ENCODE measurements at places on chromosomes 3 and 15. TPM values are rescaled to one million over a fixed set of nuclear protein-coding genes. Genes with fewer than 3 reads are reported as not detected.

GRCh38 chr3:124298301-124298700 lies 306.4 kb upstream of the ROPN1 start:
- H3K36me3 ChIP-seq = no peaks in the 10 kb centered on the region
- no peak overlapping the region for H3K4me3 ChIP-seq
- H3K4me1 ChIP-seq = peaks cover 4% of the 10 kb centered on the region
- no peak overlapping the region for H3K27ac ChIP-seq

TTLL13 gene
- total RNA-seq = not detected

SYNPR gene
- total RNA-seq = 17.6 TPM

- H3K27me3 ChIP-seq = no peaks in the 10 kb centered on the region
- H3K36me3 ChIP-seq = no peaks in the 10 kb centered on the region
- no peak overlapping the region for H3K4me3 ChIP-seq
- no peaks in the 10 kb centered on the region for H3K4me1 ChIP-seq
- no peak overlapping the region for H3K27ac ChIP-seq
Observed at GRCh38 chr3:109548192-109548938, 211.0 kb upstream of the DPPA4 start.

DNA sequence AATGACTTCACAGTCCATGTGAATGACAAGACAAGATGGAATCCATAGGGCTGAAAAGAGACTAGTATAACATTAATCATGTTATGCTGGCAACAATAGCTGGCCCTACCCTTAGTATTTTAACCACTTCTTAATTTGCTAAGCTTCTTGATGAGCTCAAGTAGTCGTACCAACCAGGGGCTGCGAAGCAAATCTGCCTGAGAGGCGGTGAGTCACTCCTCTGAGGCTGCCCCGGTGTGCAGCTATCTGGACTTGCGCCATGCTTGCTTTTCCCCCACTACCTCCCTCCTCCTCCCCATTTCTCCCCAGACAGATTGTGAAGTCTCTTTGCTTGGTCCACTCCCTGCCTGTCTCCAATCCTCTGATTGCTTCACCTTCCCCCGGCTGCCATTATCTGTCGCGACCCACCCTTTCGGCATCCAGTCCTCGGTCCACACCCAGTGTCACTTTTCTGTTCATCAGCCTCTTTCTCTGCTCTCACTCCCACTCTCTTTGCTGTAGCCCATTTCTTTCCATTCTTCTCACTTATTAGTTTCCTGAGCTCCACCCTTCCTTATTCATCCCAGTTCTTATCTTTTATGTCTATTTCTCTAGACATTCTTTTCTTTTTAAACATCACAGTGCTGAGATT lies 42.7 kb downstream of the DUT start:
- H3K4me3 ChIP-seq = no peak overlapping the region
- peak; percentile 52 for DNase-seq
- H3K27me3 ChIP-seq = no peaks in the 10 kb centered on the region
- no peak overlapping the region for H3K27ac ChIP-seq
- peaks cover 8% of the 10 kb centered on the region for H3K4me1 ChIP-seq

DNA sequence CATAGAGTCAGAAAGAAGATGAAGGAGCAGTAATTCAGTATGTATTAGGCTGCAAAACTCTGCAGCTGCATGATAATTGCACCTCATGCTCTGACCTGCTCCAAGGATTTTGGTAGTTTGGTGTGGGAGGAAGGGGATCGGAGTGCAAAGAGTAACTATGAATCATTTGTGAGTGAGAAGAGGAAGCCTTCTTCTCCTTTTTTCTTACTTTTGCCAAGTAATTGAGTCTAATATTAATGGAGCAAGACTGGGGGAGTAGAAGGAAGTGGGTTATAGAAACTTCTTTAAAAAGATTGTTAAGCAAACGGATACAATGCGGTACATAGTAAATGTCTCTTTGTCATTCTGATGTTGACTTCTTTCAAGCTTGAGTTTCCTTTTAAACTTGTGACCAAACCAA lies 276.5 kb downstream of the EDEM1 start:
- H3K27ac ChIP-seq = no peak overlapping the region
- DNase-seq = no peak
- no peaks in the 10 kb centered on the region for H3K36me3 ChIP-seq
- H3K4me1 ChIP-seq = no peaks in the 10 kb centered on the region
- H3K27me3 ChIP-seq = peaks cover 7% of the 10 kb centered on the region

FAM43A gene
- 29.7 TPM for total RNA-seq

- DNase-seq = no peak
- peaks cover 54% of the 10 kb centered on the region for H3K4me1 ChIP-seq
- no peaks in the 10 kb centered on the region for H3K27me3 ChIP-seq
- H3K4me3 ChIP-seq = no peak overlapping the region
- no peaks in the 10 kb centered on the region for H3K36me3 ChIP-seq
- peak overlapping the region; percentile 71 for H3K27ac ChIP-seq
Observed at GRCh38 chr3:71226565-71227269, 356.8 kb downstream of the FOXP1 start.

DNA sequence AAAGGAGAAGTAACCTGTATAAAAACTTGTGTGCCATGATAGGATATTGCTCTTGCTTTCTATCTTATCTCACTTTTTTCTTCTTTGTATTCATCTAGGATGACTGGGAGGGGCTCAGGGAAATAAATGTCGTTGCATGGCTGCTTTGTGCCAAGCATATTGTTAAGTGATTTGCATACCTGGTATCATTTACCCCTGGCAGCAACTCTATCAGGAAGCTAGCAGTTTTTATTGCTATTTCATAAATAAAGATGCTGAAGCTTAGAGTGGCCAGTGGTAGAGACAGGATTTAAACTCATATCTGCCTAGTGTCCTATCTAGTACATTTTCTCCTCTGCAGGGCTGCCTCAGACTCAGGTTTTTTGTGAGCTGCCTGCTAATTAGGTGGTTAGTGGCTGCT lies 253.3 kb downstream of the PTPRG start:
- H3K36me3 ChIP-seq = no peaks in the 10 kb centered on the region
- no peak overlapping the region for H3K27ac ChIP-seq
- no peak overlapping the region for H3K4me3 ChIP-seq
- no peaks in the 10 kb centered on the region for H3K4me1 ChIP-seq
- H3K27me3 ChIP-seq = no peaks in the 10 kb centered on the region

MINAR1 gene
- 1.6 TPM for total RNA-seq

AHSG gene
- total RNA-seq = 4.9 TPM

PIGZ gene
- 0.69 TPM for total RNA-seq

CCDC71 gene
- 10.4 TPM for total RNA-seq

DNA sequence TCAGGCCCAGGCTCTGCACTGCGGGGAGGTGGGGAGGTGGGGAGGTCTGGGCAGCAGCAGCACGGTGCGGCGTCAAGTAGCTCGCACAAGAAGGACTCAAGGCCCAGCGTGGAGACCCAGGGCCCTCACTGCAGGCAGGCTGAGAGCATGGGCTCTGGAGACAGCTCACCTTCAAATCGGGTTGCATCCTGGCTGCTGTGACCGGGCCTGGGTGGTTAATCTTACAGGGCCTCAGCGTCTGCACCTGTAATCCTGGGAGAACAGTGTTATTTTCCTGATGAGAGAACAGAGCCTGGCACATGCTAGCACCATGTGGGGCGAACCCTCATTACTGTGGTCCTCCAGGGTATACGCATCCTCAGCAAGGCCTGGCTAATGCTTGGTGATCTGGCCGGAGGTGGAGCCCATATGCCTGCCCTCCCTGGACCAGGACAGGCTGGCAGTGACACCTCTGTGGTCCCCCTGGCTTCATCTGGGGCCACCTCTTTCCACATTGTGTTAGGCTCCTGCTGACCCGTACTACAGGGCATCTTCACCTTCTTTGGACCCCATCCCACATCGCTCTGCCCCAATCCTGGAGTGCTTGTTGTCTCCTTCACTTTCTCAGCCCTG lies 55.5 kb downstream of the RGMA start:
- H3K27me3 ChIP-seq = no peaks in the 10 kb centered on the region
- no peak overlapping the region for H3K27ac ChIP-seq
- H3K4me3 ChIP-seq = no peak overlapping the region
- DNase-seq = no peak
- no peaks in the 10 kb centered on the region for H3K36me3 ChIP-seq

APBA2 gene
- total RNA-seq = 11.7 TPM

DNA sequence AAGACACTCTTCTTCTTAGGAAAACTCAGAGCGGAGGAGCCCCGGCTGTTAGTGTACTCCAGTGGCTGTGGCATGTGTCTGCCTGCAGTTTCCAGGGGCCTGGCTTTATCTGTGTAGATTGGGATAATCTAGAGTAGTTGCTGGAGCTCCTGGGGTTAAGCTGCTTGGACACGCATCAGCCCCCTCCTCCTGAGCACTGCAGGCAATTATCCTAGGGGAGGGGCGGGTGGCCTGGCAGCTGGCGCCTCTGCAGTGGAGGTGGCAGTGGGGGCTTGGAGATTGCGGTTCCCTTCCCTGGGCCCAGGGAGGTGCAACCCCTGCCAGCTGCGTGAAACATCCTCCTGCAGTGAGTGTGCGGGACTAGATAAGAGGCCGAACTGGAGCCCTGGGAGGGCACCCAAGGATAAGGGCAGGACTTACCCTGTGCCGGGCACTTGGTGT lies 68.2 kb downstream of the EFCAB12 start:
- no peaks in the 10 kb centered on the region for H3K36me3 ChIP-seq
- no peaks in the 10 kb centered on the region for H3K27me3 ChIP-seq
- H3K27ac ChIP-seq = no peak overlapping the region
- no peak for DNase-seq
- H3K4me3 ChIP-seq = no peak overlapping the region

DNA sequence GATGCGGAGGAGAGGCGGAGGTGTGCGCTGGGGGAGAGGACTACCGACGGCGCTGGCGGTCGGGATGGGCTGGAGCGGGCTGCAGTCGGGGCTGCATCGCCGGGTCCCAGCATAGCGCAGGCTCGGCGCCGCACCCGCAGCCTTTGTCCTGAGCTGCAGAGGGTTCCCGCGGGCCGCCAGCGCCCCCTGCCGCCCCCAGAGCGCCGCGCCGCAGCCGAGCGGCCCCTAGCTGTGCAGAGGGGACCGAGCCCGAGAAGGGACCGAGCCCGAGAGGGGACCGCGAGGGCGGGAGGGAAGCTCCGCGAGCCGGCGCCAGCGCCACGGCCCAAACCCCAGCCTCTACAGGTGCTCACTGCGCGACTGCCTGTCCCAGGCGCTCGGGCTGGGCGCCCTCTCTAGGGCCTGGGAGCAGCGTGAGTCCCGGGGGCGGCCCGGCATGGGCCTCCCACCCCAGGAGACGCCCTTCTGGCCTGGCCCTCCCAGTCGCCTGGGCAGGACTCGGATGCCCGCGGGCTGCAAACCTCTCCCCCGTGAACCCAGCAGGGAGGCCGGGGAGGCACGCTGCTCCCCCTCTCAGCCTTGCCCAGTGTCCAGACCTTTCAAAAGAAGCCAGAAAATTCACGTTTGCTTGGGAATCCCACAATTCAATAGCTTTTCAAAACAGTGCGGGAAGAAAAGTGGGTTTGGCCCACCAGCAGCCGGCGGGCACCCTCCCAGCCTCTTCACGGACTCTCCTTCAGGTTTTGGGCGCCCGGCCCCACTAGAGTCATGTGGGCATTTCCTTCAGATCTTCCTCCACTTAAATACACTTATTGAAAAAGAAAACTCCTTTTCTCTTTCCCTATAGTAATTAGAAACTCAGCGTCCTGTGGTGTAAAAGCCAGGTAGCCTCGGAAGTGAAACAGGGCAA lies 134.7 kb downstream of the TPRA1 start:
- H3K27me3 ChIP-seq = peaks cover 56% of the 10 kb centered on the region
- H3K4me1 ChIP-seq = peaks cover 4% of the 10 kb centered on the region
- no peaks in the 10 kb centered on the region for H3K36me3 ChIP-seq
- no peak overlapping the region for H3K27ac ChIP-seq
- H3K4me3 ChIP-seq = peak overlapping the region; percentile 27
- peak; percentile 81 for DNase-seq

DNA sequence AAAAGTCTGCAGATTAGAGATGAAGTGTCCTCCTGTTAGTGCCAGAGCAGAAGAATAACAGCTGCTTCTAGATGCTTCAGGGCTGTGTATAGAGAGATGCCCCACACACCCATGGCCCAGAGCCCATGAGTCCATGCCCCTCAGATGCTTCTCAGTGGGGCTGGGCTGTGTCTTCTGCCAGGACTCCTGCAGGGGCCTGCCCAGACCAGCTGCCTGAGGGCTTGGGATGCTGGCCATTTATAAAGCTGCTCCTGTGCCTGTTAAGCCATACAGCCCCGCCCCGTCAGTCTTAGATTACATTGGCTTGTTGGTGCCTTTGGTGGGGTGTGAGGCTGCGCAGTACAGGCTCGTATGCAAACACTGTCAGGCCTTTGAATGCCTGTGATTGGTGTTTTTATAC lies 318.0 kb upstream of the CTDSPL start:
- no peak for DNase-seq
- no peaks in the 10 kb centered on the region for H3K36me3 ChIP-seq
- no peaks in the 10 kb centered on the region for H3K4me1 ChIP-seq
- H3K27ac ChIP-seq = no peak overlapping the region

- no peaks in the 10 kb centered on the region for H3K36me3 ChIP-seq
- DNase-seq = no peak
- peaks cover 19% of the 10 kb centered on the region for H3K4me1 ChIP-seq
- H3K4me3 ChIP-seq = peak overlapping the region; percentile 34
- no peaks in the 10 kb centered on the region for H3K27me3 ChIP-seq
Observed at GRCh38 chr3:129603991-129604749, 2.3 kb downstream of the PLXND1 start.

USP3 gene
- 76.7 TPM for total RNA-seq

DNA sequence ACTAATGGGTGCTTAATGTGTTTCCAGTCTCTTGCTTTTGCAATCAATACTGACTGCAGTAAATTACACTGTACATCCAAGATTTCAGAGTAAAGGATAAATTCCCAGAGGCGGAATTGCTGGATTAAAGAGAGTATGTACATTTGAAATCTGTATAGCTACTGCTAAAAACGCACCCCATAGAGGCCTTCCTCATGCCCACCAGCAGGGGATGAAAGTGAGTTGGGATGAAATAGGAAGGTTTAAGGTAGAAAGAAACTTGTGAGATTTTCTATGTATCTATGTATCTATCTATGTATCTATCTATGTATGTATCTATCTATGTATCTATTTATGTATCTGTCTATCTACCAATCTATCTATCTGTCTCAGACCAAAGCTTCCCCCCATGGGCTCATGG lies 28.4 kb downstream of the TMEM44 start:
- no peaks in the 10 kb centered on the region for H3K36me3 ChIP-seq
- no peak overlapping the region for H3K4me3 ChIP-seq
- no peak for DNase-seq
- no peaks in the 10 kb centered on the region for H3K4me1 ChIP-seq

DNA sequence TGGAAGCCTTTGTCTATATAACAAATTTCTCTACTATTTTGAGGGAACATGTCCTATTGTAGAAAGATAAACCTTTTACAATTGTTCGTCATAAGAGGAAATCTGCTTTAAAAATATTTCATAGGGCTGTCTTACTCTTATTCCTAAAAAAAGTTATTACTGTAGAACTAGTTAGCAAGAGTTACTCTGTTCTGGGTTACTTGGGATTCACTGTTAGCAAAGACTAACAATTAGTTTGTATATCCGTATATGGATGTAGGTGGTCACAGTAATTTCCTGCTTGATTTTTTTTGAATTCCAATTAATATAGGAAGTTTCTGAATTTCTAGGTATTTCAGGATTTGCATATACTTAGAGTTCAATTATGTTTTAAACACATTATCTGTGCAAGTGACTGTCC lies 413.5 kb downstream of the RBMS3 start:
- H3K4me1 ChIP-seq = peaks cover 46% of the 10 kb centered on the region
- no peaks in the 10 kb centered on the region for H3K27me3 ChIP-seq
- peak; percentile 49 for DNase-seq
- H3K27ac ChIP-seq = peak overlapping the region; percentile 80
- no peak overlapping the region for H3K4me3 ChIP-seq
- no peaks in the 10 kb centered on the region for H3K36me3 ChIP-seq
